ENCODE measurements at places on chromosomes 12 and 14. TPM values are rescaled to one million over a fixed set of nuclear protein-coding genes. Genes with fewer than 3 reads are reported as not detected.
A peak's percentile ranks its signal among the peaks of the same experiment; 100 is the strongest.

Gene IFT81
- 14.6 TPM for total RNA-seq

Gene FAM186B
- 0.17 TPM for total RNA-seq

Gene CPM
- total RNA-seq = 26.8 TPM

Gene NUDT4
- 265 TPM for total RNA-seq

GRCh38 chr12:115137812-115138521 is 454.0 kb upstream of the TBX3 start:
- no peaks in the 10 kb centered on the region for H3K27me3 ChIP-seq
- no peaks in the 10 kb centered on the region for H3K4me1 ChIP-seq
- H3K36me3 ChIP-seq = no peaks in the 10 kb centered on the region
- H3K27ac ChIP-seq = no peak overlapping the region
- no peak for DNase-seq
- H3K4me3 ChIP-seq = no peak overlapping the region

DNA sequence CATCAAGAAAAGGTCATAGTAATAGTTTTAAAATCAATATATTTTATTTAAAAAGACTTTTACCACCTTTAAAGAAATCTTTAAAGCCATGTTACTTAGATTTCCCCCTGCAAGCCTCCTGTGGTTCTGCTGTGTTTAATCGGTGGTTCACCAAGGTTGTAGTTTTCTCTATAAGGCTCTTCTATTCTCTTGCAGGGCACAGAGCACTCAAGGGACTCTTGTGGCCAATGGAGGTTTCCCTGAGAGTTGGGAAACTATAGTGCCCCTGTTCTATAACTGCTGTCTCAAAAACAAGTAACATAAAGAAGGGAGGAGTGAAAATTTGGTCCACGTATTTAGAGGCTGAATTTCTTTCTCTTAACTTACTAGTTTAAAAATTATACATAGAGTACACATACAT is 25.0 kb downstream of the DACT1 start:
- H3K27me3 ChIP-seq = no peaks in the 10 kb centered on the region
- no peak overlapping the region for H3K4me3 ChIP-seq
- DNase-seq = no peak
- no peaks in the 10 kb centered on the region for H3K36me3 ChIP-seq
- H3K4me1 ChIP-seq = peaks cover 13% of the 10 kb centered on the region

GRCh38 chr12:109134186-109134917 is 18.0 kb downstream of the ACACB start:
- H3K4me1 ChIP-seq = no peaks in the 10 kb centered on the region
- H3K36me3 ChIP-seq = no peaks in the 10 kb centered on the region
- DNase-seq = no peak
- no peaks in the 10 kb centered on the region for H3K27me3 ChIP-seq
- no peak overlapping the region for H3K27ac ChIP-seq

DNA sequence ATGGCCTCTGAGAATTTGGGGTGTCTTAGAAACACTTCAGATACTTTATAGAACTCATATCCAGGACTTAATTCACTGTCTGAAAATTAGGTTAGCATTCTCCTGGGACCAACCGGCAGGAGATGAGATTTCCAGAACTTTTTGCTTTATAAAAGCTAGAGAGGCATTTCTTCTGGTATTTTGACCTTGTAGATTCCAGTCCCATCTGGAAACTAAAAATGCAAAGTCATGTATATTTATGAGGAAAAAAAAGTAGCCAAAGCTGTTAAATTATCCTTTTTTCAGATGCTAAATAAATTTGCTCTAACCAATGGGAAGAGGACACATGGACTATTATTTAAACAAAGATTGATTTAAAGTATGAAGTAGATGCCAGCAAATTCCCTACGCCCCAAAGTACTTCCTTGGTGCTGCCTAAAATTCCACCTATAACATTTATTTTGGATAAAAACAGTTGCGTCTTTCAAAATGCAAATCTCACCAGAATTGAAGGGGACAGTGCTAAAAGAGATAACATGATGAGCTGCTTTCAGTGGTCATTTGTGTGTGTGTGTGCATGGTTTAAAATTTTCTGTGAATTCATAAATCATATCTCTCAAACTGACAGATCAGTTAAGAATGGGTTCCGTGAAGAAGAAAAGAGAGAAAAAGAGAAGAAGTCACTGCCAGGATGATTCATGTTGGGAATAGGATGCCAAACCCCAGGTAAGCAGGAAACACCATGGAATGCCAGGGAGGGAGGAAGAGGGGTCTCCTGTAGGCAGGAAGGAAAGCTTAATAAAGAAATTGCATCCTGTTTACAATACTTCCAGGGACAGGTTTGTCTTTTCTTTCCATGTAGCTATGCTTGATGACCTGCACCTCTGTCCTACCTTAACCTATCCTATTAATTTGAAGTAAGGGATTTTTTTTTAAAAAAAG is 97.7 kb upstream of the RGS6 start:
- H3K27me3 ChIP-seq = no peaks in the 10 kb centered on the region
- no peak overlapping the region for H3K27ac ChIP-seq
- DNase-seq = no peak

DNA sequence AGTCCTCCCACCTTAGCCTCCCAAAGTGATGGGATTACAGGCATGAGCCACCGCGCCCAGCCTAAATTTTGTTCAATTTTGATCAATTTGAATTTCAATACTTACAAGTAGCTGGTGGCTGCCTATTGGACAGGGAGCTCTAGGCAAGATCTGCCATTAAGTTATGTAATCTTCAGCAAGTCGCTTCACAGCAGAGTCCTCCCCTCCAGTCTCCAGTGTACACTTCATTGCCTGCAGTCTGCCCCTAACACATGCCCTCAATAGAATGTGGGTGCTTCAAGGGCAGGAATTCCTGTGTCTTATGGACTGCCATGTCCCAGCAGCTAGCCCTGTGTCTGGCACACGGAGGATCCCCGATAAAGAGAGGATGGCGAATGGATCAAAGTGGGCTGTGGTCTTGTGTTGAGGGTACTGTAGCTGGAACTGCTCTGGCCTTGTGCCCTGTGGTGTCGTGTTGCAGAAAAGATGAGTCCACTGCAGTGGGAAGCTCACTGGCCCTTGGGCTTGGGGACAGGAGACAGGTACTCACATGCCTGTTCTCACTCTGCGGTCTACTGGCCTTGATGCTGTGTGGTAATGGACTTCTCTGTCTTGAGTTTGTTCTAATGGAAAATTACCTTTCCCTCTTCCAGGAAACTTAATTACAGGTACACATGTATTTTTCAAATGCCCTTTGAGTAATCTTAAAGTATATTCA is 67.6 kb downstream of the TECPR2 start:
- DNase-seq = no peak
- no peak overlapping the region for H3K4me3 ChIP-seq
- no peak overlapping the region for H3K27ac ChIP-seq
- no peaks in the 10 kb centered on the region for H3K27me3 ChIP-seq

- H3K27ac ChIP-seq = no peak overlapping the region
- no peaks in the 10 kb centered on the region for H3K36me3 ChIP-seq
- H3K4me3 ChIP-seq = no peak overlapping the region
- H3K4me1 ChIP-seq = peaks cover 4% of the 10 kb centered on the region
- H3K27me3 ChIP-seq = no peaks in the 10 kb centered on the region
These were observed 39.7 kb downstream of the ERH start for GRCh38 chr14:69358233-69358963.

DNA sequence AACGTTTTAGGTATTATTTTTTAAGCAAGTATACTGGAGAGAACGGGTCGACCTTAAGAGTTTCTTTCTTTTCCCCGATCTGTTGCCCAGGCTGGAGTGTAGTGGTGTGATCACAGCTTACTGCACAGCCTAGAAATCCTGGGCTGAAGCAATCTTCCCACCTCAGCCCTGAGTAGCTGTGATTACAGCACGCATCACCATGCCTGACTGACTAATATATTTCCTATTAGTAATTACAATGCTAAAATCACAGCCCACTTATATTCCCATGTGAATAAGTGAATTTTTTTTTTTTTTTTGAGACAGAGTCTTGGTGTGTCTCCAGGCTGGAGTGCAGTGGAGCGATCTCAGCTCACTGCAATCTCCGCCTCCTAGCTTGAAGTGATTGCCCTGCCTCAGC is 50.4 kb downstream of the DICER1 start:
- no peak overlapping the region for H3K4me3 ChIP-seq
- no peaks in the 10 kb centered on the region for H3K4me1 ChIP-seq
- no peak for DNase-seq

DNA sequence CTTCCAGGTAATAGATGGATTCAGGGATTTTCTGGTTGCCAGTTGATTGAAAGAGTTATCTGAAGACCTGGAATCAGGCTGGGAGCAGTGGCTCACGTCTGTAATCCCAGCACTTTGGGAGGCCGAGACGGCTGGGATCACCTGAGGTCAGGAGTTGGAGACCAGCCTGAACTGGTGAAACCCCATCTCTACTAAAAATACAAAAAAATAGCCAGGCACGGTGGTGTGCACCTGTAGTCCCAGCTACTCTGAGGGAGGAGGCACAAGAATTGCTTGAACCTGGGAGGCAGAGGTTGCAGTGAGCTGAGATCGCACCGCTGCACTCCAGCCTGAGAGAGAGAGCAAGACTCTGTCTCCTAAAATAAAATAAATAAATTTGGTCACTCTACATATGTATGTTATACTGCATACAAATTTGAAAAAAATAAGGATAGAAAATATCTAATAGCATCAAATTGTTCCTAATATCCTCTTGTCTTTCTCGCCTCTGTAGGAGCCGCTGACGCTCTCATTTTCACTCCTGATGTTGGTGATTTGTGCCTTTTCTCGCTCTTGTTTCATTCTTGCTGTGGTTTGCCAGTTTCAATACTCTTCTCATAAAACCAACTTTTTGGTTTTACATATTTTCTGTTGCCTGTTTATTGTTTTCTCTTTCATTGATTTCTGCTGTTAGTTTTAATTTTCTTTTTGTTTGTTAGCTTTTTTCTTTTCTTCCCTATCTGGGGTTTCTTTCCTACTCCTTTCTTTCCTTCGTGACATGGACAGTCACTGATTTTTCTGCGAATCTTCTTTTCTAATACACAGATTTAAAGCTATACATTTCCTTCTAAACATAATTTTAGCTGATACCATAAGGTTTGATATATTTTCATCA is 23.8 kb upstream of the PLD4 start:
- H3K4me1 ChIP-seq = no peaks in the 10 kb centered on the region
- H3K4me3 ChIP-seq = no peak overlapping the region
- no peak for DNase-seq
- no peaks in the 10 kb centered on the region for H3K36me3 ChIP-seq

GRCh38 chr12:128137140-128137539 is 129.8 kb upstream of the TMEM132C start:
- DNase-seq = no peak
- no peaks in the 10 kb centered on the region for H3K27me3 ChIP-seq
- no peak overlapping the region for H3K27ac ChIP-seq
- H3K4me1 ChIP-seq = no peaks in the 10 kb centered on the region

DNA sequence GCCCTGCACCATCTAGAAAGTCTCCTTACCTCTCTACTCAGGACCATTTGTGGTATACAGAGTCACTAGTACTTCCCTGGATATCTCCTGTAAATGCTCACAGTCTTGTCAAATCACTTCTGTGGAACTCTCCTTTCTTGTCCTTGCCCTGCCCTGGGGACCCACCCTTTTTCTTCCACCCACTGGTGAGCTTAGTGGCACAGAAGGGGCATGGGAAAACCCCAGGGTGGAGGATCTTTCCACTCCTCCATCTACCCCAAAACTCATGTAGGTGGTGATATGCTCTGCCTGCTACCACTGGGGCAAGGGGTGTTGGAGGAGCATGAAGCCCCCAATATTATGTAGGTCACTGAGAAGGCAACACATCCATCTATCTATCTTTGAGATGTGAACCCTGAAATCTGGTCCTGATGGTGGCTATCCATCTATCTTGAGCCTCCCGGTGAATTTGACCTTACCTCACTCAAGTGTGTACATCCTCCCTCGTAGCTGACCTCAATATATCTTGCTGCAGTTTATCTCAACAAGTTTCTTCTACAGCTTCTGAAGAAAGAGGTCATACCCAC is 943 bp downstream of the TESPA1 start:
- H3K4me3 ChIP-seq = no peak overlapping the region
- no peak overlapping the region for H3K27ac ChIP-seq
- DNase-seq = no peak
- no peaks in the 10 kb centered on the region for H3K27me3 ChIP-seq

GRCh38 chr12:48296586-48297282 is 54.0 kb downstream of the ZNF641 start:
- no peaks in the 10 kb centered on the region for H3K27me3 ChIP-seq
- DNase-seq = peak; percentile 92
- no peaks in the 10 kb centered on the region for H3K36me3 ChIP-seq
- peak overlapping the region; percentile 26 for H3K27ac ChIP-seq
- peak overlapping the region; percentile 24 for H3K4me3 ChIP-seq
